Sigmoid colon (tissue), 7 donors: ENCODE measurements at places on chromosomes 4 and X. TPM values are rescaled to one million over a fixed set of nuclear protein-coding genes. Genes with fewer than 3 reads are reported as not detected.

- DNase-seq = no peak
Observed at GRCh38 chrX:29561417-29561816, 653.9 kb upstream of the MAGEB2 start.

GRCh38 chr4:87375719-87376291, 15.2 kb downstream of the HSD17B11 start:
- peak; percentile 76 for DNase-seq

The PNMA3 gene
- total RNA-seq = not detected

The NAP1L2 gene
- 6.1 TPM for total RNA-seq

DNA sequence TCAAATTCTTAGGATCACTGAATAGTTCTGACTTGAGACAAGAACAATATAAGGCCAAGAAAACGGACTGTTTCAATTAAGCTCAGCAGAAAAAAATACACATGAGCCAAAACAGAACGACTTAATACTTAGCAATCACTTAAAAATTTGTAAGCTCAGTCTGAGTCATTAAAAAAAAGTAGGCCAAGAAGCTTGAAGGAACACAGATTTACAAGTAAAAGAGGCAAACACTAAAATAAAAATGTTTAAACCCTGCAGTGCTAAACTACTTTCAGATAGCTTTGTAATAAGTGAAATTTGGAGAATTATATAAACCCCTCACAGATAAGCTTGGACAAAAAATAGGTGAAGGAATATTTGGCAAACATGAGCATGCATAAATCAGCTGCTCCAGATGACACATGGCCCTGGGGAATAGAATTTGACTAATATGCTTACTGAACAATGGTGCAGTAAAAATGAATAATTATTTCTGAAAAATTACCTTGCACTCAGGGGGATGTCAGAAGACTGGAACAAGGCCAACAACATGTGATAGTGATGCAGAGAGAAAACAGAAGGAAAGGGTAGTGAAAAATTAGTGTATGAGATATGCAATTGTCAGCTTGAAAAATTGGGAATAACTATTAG, 49.6 kb downstream of the LNX1 start:
- no peak for DNase-seq

DNA sequence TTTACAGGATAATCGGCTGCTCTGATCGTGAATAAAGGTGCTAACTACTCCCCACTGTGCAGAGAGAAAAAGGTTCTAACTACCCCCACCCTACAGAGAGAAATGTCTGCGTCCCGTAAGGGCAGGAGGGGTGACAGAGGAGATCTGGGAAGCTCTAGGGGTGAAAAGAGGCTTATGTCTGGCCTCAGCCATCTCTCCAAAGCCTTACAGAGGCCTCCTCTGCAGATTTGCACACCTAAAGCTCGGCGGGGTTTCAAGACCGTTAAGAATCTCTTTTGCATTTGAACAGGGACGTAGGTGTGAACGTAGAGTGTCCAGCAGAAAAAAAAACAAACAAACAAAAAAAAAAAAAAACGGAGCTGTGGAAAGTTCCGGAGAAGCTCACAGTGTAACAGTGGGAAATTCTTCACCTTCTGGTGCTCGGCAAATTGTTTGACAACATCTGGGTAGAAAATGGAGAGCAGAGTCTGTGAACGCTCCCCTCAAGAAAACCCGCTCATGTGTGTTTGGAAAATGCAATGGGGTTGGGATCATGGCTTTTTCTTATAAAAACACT, 161.0 kb downstream of the SHOX start:
- no peak for DNase-seq

GRCh38 chr4:93299118-93299517, 529.4 kb upstream of the ATOH1 start:
- no peak for DNase-seq

The MAGEB2 gene
- not detected for total RNA-seq
